ENCODE measurements at places on chromosomes 12 and 14.

DNA sequence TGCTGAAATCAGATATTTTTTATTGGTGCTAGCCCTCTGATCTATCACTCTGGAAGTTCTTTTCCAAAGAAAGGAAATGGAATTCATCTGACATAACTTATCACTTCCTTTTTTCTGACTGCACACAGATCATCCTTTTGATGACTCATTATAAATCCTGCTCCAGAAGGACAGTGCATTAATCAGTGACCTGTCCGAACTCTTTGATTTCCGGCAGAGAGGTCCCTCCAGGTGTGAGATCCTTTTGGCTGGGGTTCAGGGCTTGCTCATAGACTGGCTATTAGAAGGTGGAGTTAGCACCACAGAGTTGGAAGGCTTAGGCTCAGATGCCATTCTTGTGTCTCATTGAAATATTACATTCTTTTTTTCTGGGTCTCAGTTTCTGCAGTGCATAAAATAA is 328.2 kb downstream of the ZFP36L1 start:
- no peak overlapping the region for H3K27ac ChIP-seq
- H3K27me3 ChIP-seq = no peaks in the 10 kb centered on the region
- H3K36me3 ChIP-seq = no peaks in the 10 kb centered on the region
- no peak overlapping the region for H3K4me3 ChIP-seq
- H3K4me1 ChIP-seq = peaks cover 12% of the 10 kb centered on the region

GRCh38 chr12:50257236-50258166 is 25.8 kb downstream of the LIMA1 start:
- no peaks in the 10 kb centered on the region for H3K36me3 ChIP-seq
- peaks cover 9% of the 10 kb centered on the region for H3K4me1 ChIP-seq
- H3K27me3 ChIP-seq = no peaks in the 10 kb centered on the region
- DNase-seq = peak; percentile 78
- no peak overlapping the region for H3K27ac ChIP-seq

DNA sequence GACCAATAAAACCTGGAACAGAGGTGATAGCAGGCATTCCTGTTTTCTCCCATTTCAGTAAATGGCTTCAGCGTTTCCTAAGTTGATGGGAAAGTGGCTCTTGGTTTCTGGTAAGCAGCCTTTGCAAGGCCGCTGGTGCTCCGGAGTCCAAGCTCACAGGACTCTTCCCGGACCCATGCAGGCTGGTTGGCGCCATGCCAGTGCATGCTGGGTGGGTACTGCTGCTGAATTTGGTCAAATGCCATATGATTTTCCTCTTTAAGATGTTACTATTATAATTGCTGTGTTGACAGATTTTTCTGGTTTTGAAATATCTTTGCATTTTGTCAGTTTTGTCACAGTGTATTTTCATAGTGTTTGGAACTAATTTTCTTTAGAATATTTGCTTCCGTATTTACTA is 27.7 kb downstream of the PPP2R5C start:
- H3K4me3 ChIP-seq = no peak overlapping the region
- DNase-seq = no peak
- H3K27me3 ChIP-seq = no peaks in the 10 kb centered on the region
- peaks cover 3% of the 10 kb centered on the region for H3K4me1 ChIP-seq

GRCh38 chr12:104059963-104060362 is 4.4 kb upstream of the HCFC2 start:
- H3K27me3 ChIP-seq = no peaks in the 10 kb centered on the region
- peaks cover 11% of the 10 kb centered on the region for H3K4me1 ChIP-seq

GRCh38 chr12:5807090-5807414 is 138.0 kb downstream of the ANO2 start:
- no peak overlapping the region for H3K27ac ChIP-seq
- H3K27me3 ChIP-seq = no peaks in the 10 kb centered on the region
- H3K4me1 ChIP-seq = no peaks in the 10 kb centered on the region
- H3K4me3 ChIP-seq = no peak overlapping the region

DNA sequence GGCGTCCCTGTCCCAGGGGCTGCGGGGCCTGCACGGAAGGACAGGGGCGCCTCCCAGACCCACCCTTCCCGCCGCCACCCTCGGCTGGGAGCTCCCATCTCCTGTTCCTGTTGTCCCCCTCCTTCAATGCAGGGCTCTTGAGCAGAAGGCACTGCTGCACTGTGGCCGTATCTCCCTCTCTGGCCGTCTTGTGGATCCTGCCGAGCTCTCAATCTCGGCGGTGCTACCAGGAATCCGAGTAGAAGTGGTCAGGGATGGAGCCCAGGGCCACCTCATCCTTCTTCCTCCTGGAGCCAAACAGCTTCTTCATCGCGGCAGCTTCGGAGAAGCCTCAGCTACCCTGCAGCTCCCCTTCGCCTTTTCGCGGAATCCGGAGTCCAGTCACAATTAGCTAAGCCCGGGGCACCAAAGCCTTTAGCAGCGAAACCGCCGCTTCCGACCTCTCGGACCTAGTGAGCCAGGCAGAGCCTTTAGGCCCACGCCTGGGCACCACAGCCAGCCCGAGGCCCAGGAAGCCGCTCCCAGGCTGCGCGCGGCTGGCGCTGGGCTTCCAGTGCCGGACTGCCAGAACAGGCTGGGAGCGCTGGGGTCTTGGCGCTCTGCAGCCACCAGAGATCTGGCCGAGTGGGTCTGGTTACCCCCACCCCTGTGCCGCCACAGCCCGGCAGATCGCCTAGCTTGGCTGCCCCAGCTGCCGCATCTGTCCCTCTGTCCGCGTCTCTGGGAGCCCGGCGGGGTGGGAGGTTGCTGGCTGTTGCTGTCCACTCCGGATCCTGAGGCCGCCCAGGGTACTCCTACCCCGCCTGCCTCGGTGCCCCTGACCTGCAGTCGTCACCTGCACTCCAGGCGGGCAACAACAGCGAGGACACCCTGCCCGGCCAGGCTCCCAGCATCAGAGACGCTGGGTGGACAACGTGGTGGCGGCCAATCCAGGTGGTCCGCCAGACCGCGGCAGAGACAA is 69.1 kb downstream of the ASCL4 start:
- no peaks in the 10 kb centered on the region for H3K36me3 ChIP-seq
- no peak for DNase-seq
- no peaks in the 10 kb centered on the region for H3K4me1 ChIP-seq
- H3K27me3 ChIP-seq = peaks cover 27% of the 10 kb centered on the region
- no peak overlapping the region for H3K27ac ChIP-seq
- H3K4me3 ChIP-seq = peak overlapping the region; percentile 33

DNA sequence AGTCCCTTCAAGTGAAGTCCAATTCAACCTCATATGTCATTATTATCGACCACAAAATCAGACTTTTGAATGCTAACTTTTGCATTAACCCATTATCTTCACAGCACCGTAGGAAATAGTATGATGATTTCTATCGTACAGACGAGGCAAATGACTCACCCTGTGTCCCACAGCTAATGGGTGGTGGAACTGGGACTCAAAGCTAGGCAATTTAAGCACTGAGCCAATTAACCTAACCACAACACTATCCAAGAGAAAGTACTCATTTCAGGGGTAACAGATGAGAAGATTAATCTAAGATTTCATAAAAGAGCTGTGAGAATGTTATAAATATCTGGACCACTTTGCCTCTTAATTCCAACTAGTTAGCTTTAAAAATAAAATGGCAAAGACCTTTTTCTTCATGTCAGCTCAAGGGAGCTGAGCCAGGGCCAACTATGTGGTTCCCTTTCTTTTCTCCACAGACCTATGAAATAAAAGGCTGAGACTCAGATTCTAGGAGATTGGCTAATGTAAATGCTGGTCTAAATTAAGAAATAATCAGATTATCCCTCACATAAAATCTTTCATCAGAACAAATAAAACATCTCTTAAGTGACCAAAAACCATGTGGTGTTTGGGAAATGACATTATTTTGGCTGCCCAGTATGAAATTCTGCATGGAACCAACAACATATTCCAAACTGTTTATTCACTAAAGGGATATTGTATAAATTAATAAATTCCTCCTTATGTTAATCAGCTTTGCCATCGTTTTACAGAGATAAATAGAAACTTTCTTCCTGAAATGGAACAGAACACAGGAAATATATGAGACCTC is 4.9 kb downstream of the PTGER2 start:
- H3K27me3 ChIP-seq = no peaks in the 10 kb centered on the region
- peak overlapping the region; percentile 100 for H3K4me3 ChIP-seq
- H3K36me3 ChIP-seq = no peaks in the 10 kb centered on the region
- H3K4me1 ChIP-seq = peaks cover 9% of the 10 kb centered on the region

GRCh38 chr14:97318380-97318779 is 521.2 kb downstream of the VRK1 start:
- no peak overlapping the region for H3K27ac ChIP-seq
- no peaks in the 10 kb centered on the region for H3K27me3 ChIP-seq
- H3K4me3 ChIP-seq = no peak overlapping the region

GRCh38 chr12:109277899-109278762 is 31.0 kb downstream of the FOXN4 start:
- H3K27me3 ChIP-seq = no peaks in the 10 kb centered on the region
- no peaks in the 10 kb centered on the region for H3K36me3 ChIP-seq
- no peak overlapping the region for H3K27ac ChIP-seq
- no peak overlapping the region for H3K4me3 ChIP-seq
- no peaks in the 10 kb centered on the region for H3K4me1 ChIP-seq

- no peak overlapping the region for H3K4me3 ChIP-seq
- no peaks in the 10 kb centered on the region for H3K4me1 ChIP-seq
- no peaks in the 10 kb centered on the region for H3K36me3 ChIP-seq
- H3K27me3 ChIP-seq = no peaks in the 10 kb centered on the region
Observed at GRCh38 chr14:100438678-100439592, 115.8 kb downstream of the SLC25A47 start.

DNA sequence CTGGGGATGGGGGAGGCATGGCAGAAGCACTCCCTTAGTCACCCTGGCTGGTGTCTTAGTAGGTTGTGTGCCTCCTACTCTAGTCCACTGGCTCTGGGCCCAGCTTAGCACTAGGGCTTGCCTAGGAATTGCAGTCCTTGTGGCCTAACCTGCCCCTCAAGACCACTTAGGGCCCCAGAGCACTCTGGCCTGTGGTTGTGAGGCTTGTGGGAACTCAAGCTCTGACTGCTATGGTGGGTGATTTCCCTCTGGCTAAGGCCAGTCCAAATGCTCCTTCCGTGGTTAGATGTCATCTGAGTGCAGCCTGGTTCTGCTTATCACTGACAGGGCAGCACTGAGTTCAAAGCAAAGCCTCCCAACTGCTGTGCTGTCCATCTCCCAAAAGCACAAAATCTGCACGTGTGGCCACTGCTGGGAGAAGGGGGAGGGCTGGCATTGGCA is 20.2 kb downstream of the FGD4 start:
- no peaks in the 10 kb centered on the region for H3K36me3 ChIP-seq
- H3K27me3 ChIP-seq = no peaks in the 10 kb centered on the region
- no peak overlapping the region for H3K4me3 ChIP-seq
- H3K4me1 ChIP-seq = no peaks in the 10 kb centered on the region

DNA sequence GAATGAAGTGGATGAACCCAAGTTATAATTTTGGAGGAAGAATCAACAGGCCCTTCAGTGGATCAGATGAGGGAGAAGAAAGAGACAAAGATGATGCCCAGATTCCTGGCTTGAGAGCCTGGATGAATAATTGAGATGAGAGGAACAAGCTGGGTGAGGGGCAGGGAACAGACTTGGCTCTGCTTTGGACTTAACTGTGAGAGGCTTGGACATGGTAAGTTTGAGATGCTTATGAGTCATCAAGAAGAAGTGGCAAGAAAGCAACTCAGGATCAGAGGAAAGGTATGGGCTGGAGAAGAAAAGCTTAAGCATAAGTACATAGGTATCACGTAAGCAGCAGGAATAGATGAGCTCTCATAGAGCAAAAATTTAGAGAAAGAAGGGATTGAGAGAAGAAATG is 55.3 kb downstream of the FIGNL2 start:
- H3K4me3 ChIP-seq = no peak overlapping the region
- peaks cover 2% of the 10 kb centered on the region for H3K36me3 ChIP-seq
- H3K27ac ChIP-seq = no peak overlapping the region
- no peak for DNase-seq
- H3K27me3 ChIP-seq = no peaks in the 10 kb centered on the region

GRCh38 chr12:130126023-130126432 is 36.2 kb upstream of the FZD10 start:
- H3K27ac ChIP-seq = no peak overlapping the region
- H3K36me3 ChIP-seq = no peaks in the 10 kb centered on the region
- no peaks in the 10 kb centered on the region for H3K4me1 ChIP-seq
- no peaks in the 10 kb centered on the region for H3K27me3 ChIP-seq
- H3K4me3 ChIP-seq = no peak overlapping the region

DNA sequence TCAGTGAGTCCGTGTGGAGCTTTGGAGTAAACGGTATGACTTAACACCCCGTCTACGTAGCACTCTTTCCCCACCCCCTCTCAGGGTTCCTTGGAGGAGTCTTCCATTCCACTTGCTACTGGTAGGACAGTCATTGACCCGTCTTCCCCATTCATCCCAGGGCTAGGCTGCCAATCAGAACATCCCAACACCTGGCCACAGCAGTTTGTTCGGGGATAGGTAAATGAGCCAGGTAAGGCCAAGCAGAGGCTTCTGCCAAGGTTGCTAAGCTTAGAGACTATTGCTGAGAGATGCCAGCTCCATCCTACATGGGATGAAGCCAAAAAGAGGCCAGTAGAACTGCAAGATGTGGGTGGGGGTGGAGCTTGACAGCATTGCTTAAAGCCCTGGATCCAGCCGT is 130.8 kb downstream of the BCL11B start:
- H3K27me3 ChIP-seq = no peaks in the 10 kb centered on the region
- H3K36me3 ChIP-seq = no peaks in the 10 kb centered on the region
- H3K27ac ChIP-seq = no peak overlapping the region
- H3K4me1 ChIP-seq = no peaks in the 10 kb centered on the region

DNA sequence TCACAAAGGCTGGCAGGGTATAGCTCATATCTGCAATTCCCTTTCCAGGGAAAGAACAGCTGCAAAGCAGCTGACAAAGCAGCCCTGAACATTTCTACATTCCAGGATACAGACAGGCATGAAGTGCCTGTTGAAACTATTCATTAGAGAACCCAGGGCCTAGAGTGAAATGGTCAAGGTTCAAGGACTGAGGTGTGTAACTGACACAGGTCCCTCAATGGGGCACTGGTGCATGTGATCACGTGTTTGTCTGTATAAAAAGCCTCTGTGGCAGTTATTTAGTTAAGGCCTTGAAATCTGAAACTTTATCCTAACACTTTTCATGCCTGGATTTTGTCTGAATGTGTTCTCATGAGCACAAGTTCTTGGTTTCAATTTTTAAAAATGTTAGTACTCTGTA is 47.1 kb downstream of the GIT2 start:
- peak overlapping the region; percentile 76 for H3K27ac ChIP-seq
- peaks cover 14% of the 10 kb centered on the region for H3K36me3 ChIP-seq
